PC-3 (cell line): ENCODE measurements at places on chromosomes 2 and 18. TPM values are rescaled to one million over a fixed set of nuclear protein-coding genes. Genes with fewer than 3 reads are reported as not detected.

IRS1 gene
- 38.8 and 43.8 TPM in 2 replicates for total RNA-seq

KIAA2012 gene
- total RNA-seq: not detected in 2 replicates

PROKR1 gene
- total RNA-seq: 0.12 and 0.26 TPM in 2 replicates

BIRC6 gene
- total RNA-seq: 74.7 and 116 TPM in 2 replicates

DNA sequence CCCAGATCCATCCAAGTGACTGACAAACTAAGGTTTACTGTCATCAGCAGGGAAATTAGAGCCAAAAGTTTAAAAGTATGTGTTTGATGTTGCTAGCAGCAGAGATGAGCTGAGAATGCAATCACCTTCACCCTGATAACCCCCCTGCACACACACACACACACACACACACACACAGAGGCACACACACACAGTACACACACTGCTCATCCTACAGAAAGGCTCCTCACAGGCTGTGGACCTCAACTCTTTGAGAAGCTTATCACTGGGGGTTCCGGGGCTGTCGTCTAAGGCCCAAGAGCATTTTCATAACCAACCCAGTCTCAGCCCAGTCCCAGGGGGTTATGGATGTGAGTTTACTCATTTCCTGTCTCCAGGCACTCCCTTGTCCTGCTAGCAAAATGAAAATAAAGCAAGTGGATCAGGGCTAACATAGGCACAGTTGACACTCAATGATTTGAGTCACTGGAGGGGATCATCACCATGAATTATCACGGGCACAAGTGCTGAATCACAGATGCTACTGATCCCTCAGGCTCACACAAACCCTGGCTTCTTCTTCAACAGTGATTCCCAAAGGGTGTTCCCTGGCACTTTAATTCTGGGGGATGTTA lies 76.6 kb downstream of the ALK start:
- peaks cover 12% of the 10 kb centered on the region; the same call in 1 of the 2 replicates for H3K4me1 ChIP-seq
- H3K36me3 ChIP-seq: no peaks in the 10 kb centered on the region
- DNase-seq: peak; percentile 72
- H3K4me3 ChIP-seq: no peak overlapping the region
- H3K27me3 ChIP-seq: no peaks in the 10 kb centered on the region
- H3K27ac ChIP-seq: no peak overlapping the region

DNA sequence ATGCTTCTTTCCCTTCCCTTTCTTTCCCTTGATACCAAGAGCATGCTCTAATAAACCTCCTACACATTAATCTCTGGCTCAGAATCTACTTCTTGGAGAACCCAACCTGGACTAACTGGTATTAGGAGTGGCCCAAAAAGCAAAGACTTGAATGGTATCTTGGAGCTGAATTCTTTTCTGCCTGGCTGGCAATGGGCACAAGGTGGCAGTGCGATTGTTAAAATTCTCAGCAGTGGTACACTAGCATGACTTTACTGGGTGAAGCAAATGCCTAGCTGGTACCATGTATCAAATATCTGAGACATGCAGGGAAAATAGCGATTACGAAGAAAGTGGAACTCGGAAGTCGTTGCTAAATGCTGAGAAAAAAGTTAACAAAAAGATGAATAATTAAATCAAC lies 376.1 kb downstream of the XIRP2 start:
- no peak overlapping the region for H3K4me3 ChIP-seq
- H3K27me3 ChIP-seq: no peaks in the 10 kb centered on the region
- H3K4me1 ChIP-seq: no peaks in the 10 kb centered on the region

- no peak overlapping the region for H3K27ac ChIP-seq
- no peaks in the 10 kb centered on the region for H3K27me3 ChIP-seq
- H3K36me3 ChIP-seq: no peaks in the 10 kb centered on the region
- H3K4me3 ChIP-seq: no peak overlapping the region
- H3K4me1 ChIP-seq: no peaks in the 10 kb centered on the region
- no peak for DNase-seq
Measured at GRCh38 chr2:233303252-233303651, 4.4 kb upstream of the SAG start.

- DNase-seq: no peak
- no peaks in the 10 kb centered on the region for H3K27me3 ChIP-seq
Measured at GRCh38 chr2:64193491-64193890, 49.3 kb upstream of the PELI1 start.

DNA sequence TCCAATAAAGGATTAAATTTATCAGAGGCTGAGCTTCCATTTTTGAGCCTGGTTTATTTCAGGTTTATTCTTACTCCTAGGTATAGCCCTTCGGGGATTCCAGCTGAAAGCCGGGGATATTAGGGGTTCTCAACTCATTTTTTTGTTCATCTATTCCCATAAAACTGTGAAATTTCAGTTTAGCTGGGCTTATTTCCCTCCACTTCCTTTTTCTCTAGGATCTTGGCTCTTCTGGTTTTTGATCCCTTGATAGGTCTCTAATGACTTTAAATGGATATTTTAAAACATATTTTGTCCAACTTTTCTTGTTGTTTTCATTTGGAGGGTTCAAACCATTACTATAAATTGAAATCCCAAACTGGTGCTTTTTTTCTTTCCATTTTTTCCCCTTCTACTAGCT lies 23.6 kb upstream of the ZNF512 start:
- H3K36me3 ChIP-seq: no peaks in the 10 kb centered on the region
- no peaks in the 10 kb centered on the region for H3K27me3 ChIP-seq

DNA sequence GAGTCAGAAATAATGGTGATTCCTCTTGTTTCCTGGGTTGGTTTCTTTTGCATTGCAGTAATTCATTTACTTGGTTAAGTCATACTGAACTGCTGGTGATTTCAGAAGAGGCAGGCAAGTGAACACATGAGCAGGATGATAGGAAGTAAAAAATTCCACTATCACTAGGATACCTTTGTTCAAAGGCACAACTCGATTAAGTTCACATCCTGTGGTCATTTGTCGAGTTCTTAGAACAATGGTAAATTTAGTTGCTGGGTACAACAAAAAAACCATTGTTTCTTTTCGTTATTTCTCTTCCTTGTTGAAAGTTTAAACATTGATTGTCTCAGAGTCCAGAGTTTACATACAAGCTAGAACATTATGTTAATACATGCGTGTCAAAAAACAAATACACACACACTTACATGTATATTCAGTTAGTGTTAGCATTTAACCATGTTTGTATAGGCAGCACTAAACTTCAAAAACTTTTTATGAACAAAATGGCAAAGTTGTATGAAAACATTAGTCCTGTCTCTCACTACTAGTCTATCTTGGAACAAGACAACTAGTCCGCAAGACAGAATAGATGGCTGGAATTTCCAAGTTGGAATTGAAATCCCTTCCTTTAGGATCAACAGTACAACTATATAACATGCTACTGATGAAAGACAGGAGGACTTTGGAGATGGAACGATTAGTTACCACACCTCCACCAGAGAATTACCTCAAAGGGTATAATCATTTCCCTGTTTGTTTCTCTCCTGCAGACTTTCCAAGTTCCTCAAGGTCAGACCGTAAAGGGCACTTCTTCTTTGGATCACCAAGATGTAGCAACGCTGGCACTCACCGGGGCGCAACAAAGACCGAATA lies 26.2 kb downstream of the STK39 start:
- no peaks in the 10 kb centered on the region for H3K36me3 ChIP-seq
- no peak for DNase-seq
- H3K27me3 ChIP-seq: no peaks in the 10 kb centered on the region
- H3K4me1 ChIP-seq: peaks cover 10% of the 10 kb centered on the region
- no peak overlapping the region for H3K4me3 ChIP-seq

DNA sequence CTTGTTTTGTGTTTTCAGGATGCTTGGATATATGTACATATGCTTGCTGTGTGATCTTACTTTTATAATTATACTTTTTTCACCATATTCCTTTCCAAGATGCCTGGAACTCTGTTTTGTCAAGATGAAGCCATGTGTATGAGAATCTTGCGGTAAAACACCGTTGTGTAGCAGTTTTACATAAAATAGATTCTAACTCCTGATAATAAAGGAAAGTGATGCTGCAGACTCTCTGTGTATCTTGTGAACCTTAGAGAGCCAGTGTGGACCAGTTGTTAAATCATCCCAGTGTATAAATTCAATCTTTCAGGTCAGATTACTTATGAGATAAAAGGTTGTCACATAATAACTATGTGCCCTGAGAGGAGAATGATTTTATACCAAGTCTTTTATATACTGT lies 12.5 kb upstream of the ITGA4 start:
- H3K27me3 ChIP-seq: no peaks in the 10 kb centered on the region
- no peak overlapping the region for H3K27ac ChIP-seq
- H3K4me3 ChIP-seq: no peak overlapping the region
- no peak for DNase-seq
- no peaks in the 10 kb centered on the region for H3K36me3 ChIP-seq
- no peaks in the 10 kb centered on the region for H3K4me1 ChIP-seq

DNA sequence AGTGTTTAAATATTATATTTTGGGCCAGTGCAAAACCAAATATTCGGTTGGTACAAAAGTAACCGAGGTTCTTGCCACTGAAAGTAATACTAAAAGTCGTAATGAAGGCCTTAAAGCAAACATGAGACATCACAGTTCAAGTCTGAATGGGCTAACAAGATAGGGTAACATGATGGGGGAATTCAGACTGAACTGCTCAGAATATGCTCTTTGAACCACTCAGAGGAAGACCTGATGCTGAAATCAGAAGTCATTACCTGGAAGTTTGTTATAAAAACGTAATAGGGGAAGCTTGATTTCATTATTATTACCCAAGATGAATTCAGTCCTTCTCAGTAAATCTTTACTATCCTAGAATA lies 26.6 kb downstream of the CDKL4 start:
- H3K36me3 ChIP-seq: no peaks in the 10 kb centered on the region
- no peak overlapping the region for H3K27ac ChIP-seq
- H3K4me1 ChIP-seq: no peaks in the 10 kb centered on the region
- DNase-seq: no peak
- H3K27me3 ChIP-seq: no peaks in the 10 kb centered on the region
- H3K4me3 ChIP-seq: no peak overlapping the region
